HepG2 (cell line): ENCODE measurements at places on chromosomes 4 and X.

DNA sequence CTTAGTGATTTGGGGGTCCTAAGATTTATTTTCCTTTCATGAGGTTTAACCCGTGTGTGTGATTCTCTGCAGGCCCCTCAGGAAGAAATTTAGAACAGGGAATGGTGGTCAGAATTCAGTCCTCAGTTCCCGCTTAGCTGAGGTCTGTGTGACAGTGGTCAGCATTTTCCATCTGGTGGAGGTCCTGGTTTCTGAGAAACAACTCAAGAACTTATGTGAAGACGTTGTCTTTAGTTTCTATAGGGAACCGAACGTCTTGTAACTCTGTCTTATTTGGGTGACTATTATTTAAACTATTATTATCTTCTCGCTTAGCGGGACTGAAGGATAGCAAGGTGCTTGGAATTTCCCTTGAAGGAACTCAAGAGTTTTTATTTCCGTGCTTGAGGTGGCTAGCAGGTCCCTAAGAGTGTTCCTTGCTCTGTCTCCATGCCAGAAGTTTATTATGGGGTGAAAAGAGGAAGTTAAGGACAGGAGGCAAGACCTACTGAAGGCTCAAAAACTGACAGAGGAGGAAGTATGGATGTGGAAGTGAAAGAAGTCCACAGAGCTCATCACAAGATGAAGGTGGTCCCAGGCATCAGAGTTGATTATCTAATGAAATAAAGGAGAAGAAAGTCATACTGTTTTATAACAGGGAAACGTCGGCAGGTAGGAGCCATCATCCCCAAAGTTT is 9.4 kb downstream of the MGST2 start:
- DNase-seq: no peak

- DNase-seq: no peak
Measured at GRCh38 chr4:11702886-11703557, 274.3 kb upstream of the HS3ST1 start.

- DNase-seq: no peak
Measured at GRCh38 chr4:155079871-155080270, 128.6 kb upstream of the NPY2R start.

DNA sequence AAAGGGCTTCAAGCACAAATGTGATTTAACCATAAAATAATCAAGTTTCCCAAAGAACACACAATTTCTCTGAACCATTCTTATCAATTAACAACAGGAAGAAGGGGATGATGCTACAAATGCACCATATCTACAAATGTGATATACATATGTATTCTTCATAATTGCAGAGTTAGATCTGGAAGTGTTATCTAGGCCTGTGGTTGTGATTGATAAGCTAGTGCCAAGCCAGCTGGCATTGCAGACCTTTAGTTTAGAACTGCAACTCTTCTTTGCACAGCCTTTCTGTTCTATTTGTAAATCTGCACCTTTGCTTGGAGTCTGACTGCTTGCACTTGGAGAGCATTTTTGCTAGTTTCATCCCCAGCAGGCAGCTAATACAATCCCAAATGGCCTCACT is 145.5 kb upstream of the NPY2R start:
- no peak for DNase-seq

DNA sequence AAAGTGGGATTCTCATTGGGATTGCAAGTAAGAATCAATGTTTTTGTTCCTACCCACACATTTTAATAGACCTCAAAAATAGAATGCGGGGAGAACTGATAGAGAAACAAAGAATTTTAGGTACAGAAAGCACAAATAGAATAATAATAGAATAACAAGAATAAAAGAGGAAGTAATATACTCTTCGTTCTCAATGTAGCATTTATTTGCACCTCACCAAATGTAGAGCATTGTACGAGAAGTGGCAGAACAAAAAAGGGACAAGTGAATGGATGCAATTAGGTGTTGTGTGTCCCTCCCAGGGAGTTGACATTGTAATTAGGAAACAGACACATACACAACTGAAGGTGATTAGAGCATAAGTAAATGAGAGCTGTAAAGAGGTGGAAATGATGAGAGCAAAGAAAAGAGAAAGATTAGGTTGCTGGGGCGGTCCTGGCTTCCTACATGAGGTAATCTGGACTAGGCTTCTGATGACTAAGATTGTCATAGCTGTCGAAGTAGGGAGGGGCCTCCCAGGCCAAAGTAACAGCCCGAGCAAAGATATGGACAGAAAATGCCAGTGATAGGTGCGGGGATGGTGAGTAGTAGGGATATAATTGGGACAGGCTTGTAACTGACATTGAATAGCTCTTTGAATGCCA is 10.4 kb downstream of the RAB9A start:
- no peak for DNase-seq

DNA sequence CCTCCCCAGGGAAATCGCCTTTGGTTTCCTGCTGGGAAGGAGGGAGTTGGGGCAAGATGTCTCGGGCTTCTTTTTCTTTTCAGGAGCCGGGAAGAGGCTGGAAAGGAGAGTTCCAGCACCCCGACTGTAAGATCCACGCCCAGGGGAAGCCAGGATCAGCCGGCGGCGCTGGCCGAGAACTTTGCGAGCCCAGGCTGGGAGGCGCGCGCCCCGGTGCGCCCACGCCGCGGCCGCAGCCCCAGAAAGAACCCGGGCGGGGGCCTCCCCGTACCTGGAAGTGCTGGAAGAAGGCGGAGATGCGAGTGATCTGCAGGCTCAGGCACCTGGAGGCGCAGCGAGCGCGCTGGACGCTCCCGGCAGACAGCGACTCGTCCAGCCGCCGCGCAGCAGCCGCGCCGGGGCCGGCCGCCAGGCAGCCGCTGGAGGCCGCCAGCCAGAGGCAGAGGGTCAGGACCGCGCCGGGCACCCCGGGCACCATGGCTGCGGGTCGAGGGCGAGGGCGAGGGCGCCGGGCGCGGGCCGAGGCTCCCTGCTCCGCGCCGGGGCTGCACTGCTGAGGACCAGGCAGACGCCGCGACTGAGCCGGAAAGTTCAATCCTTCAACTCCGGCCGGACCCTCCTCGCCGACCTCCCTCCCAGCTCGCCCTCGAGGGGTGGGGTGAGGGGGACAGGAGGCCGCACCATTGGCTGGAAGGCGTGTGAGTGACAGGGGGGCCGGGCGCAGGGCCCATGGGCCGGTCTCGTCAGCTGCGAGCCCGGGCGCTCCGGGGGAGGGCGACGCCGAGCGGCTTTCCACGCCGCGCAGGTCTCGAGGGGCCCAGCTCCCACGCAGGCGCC is at the start of gene ANOS1:
TSS of gene ANOS1 (minus strand) at position 579 of the 837 bp plus-strand sequence. CDS start at position 478, 101 bp downstream.
- no peak for DNase-seq

GRCh38 chr4:42341518-42342026 is 55.7 kb upstream of the SHISA3 start:
- DNase-seq: no peak

- DNase-seq: no peak
Measured at GRCh38 chrX:133698298-133698697, 283.0 kb upstream of the GPC4 start.

DNA sequence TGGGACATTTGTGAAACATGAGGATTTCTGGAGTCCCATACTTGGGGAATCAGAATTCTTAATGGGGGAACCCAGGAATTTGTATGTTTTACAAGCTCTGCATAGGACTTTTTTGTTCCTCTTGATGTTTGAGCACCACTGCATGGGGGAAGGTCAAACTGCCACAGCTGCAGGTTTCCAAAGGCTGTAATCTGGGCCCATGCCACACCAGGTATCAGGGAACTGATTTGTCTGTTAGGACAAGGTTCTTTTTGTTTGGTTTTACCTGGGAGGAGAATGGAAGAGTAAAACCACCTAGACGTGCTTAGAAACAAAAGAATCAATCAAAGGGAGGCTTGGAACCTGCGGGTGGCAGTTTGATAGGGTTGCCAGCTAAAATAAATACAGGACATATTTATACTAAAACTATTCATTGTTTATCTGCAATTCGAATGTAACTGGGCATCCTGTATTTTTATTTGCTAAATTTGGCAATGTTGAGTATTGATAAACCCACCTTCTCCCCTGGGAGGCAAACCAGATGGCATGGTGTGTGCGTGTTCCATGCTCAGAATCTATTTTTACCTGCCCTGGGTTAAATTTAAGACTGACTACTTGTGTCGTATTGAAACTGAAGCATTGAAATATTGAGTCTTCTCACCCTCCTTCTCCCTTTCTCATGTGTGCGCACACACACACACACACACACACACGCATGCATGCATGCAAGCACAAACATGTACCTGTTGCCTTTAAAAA is 63.7 kb downstream of the TMEM164 start:
- no peak for DNase-seq

DNA sequence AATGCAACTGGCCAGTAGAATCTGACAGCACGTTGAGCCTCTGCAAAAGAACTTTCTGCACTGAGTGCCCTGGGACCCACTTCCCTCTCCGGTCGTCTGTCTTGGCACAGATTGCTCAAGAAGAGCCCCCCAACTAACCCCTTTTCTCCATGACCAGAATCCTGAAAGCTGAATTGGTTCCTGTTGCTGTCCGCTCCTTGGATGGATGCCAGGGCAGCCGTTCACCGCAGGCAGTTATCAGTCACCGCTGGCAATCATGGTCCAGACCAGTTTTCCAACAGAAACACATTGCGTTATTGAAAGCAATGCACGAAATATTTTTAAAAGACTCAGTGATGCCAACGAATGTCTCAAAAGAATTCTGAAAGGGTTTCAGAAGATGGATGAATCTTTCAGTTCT is 733.7 kb upstream of the FRG1 start:
- DNase-seq: no peak

DNA sequence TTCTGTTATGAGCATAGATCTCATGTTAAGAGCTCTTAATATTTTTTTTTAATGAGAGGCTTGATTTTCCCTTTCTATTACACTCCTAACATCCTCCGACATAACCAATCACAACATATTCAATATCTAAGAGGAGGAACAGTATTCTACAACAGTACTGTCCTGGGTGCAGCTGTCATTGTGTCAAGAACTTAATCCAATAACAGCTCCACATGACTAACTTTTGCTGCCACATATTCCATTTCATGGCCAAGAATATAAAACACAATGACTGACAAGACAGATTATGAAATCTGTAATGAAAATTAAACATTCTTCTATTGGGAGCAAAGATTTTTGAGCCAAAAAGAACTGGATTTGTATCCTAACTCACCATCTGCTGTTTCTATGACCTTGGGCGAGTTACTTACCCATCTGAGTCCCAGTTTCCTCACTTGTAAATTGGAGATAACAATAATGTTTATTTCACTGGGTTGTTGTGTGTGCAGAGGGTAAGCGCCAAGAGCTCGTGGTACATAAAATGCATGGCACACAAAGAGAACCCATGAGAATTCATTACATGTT is 405.6 kb downstream of the SPRY1 start:
- no peak for DNase-seq

DNA sequence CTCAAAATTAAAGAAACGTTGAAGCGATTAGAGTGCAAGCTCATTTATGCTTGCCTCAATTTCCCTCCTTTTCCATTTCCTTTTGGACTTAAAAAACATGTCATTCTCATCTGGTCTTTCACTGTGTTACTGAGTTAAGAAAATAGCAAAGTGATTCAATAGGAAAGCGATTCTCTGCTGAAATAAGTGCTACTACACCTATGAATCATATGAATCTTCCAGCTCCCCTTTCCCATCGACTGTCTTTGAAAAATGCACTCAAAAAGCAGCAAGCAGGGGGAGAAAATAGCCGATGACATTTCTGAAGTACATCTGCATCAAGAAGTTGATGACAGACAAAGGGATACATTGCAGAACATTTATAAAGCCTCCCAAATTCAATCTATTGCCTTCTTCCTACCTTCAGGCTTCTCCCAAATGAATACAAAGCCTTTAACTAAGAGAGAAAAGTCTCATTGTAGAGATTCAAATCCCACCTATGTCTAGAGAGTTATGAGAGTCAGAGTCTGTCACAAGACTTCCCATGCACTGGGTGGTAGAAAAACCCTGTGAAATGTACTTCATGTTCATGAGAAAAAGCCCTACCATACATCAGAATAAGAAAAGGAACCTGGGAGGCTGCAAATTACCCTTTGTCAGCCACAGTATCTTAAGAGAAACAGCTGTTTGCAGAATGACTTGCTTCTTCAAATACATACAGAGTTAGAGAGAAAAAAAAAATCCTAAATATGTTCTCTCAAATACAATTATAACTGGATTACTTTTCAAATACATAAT is 78.9 kb downstream of the MBNL3 start:
- no peak for DNase-seq

GRCh38 chr4:144350706-144351105 is 210.2 kb upstream of the GYPA start:
- DNase-seq: no peak

GRCh38 chr4:25117716-25118472 is 42.4 kb downstream of the SEPSECS start:
- DNase-seq: no peak

DNA sequence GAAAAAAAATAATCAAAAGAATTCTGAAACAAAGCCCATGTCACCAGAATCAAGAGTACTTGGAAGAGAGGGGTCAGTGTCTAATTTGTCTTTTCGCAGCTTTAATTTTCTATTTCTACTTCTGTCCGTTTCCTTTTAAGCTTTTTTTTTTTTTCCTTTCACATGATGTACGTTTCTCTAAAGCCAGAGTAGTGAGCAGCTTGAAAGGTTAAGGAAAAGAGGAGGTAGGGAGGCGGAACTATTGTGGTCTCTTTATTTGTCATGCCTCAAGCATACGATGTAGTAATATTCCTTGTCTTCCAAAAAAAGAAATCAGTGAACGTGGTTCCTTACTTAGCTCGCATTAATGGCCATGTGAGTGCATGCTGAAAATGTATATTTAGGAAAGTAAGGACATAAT is 311.5 kb downstream of the TENM3 start:
- DNase-seq: no peak

DNA sequence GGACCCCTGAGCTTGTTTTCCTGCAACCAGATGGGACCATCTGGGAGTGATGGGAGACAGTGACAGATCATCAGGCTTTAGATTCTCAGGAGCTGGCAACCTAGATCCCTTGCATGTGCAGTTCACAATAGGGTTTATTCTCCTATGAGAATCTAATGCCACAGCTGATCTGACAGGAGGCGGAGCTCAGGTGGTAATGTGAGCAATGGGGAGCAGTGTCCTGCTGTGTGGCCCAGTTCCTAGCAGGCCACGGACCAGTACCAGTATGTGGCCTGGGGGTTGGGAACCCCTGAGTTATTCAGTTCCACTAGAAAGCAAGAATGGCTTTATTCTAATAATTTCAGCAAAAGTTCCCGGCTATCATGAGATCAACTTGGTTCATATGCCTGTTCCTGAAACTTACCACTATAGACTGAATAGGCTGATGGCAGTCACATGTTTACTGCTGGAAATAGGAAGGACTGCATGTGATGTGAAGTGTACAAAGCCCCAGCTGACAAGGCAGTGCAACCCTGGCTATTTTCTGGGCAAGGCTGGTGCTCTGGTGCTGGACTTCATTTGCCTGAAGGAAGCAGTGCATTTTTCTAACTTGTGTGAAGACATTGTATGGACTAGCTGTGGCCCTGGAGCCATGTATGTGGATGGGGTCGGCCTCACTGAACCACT is 107.2 kb downstream of the SPRY1 start:
- DNase-seq: no peak

DNA sequence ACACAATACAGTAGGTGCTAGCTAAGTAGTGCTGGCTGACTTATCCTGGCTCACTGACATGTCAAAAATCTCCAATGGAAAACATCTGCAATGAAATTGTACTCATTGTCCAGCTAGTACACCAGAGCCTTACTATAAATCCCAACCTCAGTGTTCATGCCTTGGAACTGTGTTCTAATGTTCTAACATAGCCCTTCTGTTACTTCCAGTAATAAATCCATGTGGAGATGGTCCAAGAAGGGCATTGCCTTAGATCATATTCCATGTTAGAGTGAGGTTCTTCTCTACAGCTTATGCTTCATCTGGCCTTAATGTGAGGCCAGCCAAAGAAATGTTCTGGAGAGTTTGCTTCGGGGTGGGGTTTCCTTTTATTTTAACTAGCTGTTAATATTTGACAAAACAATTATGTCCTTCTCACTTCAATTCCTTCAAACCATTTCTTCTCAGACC is 25.1 kb downstream of the ENOX2 start:
- DNase-seq: no peak

- DNase-seq: no peak
Measured at GRCh38 chrX:103407776-103408175, 31.4 kb downstream of the BEX3 start.
